Fibroblast of villous mesenchyme (primary cell): ENCODE measurements at places on chromosomes 11 and 22.

- DNase-seq: no peak
These were observed 8.7 kb upstream of the PAX6 start for GRCh38 chr11:31819621-31820437.

GRCh38 chr11:21949763-21950413 lies 243.0 kb upstream of the ANO5 start:
- DNase-seq: no peak

GRCh38 chr22:30198152-30198825 lies 48.3 kb downstream of the LIF start:
- no peak for DNase-seq

DNA sequence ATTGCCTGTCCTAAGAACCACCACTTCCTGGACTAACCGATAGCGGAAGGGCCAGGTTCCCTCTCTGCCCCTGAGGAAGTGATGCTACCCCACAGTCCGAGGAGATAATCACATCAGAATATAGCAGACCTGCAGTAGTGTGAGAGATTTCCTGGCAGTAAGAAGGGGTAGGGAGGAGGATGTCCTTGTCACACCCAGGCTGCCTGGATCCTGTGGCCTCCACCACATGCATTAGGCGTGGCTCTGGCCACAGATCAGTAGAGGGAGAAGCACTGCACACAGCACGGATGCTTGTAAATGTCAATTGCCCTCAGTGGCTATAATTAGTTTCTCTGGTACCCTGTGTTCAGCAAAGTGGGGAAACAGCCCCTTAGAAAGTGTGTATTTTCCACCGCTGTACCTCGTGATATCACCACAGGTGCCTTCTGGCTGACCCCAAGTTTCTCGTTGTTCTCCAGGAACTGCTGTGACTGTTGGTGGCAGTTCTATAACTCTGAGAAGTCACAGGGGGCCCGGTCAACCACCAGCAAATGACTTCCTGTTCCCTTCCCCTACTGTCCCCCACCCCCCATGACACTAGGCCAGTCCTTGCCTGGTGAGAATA lies 61.8 kb downstream of the UBASH3B start:
- DNase-seq: no peak

DNA sequence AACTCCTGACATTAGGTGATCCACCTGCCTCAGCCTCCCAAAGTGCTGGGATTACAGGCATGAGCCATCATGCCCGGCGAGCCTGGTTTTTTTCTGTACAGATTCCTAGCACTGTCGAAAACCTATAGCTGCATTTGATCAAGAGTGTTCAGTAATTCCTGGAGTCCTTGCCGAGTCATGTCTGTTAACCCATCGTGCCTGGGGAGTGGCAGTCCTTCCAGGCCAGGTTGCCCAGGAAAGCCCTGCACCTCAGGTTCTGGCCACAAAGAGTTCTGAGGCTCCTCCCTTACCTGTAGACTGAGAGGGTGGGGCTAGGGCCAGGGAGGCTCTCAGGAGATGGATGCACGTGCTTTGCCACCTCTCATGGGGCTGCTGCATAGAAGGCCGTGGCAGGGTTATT lies 17.0 kb downstream of the YDJC start:
- DNase-seq: no peak

- peak; percentile 84 for DNase-seq
These were observed 6.7 kb upstream of the CAPRIN1 start for GRCh38 chr11:34044664-34045485.

- DNase-seq: no peak
These were observed 135.2 kb upstream of the C11orf58 start for GRCh38 chr11:16603245-16603644.

GRCh38 chr11:119055901-119056300 lies 1.1 kb downstream of the HYOU1 start:
- peak; percentile 8 for DNase-seq
